ENCODE measurements at places on chromosomes 5 and 9. TPM values are rescaled to one million over a fixed set of nuclear protein-coding genes. Genes with fewer than 3 reads are reported as not detected.

DNA sequence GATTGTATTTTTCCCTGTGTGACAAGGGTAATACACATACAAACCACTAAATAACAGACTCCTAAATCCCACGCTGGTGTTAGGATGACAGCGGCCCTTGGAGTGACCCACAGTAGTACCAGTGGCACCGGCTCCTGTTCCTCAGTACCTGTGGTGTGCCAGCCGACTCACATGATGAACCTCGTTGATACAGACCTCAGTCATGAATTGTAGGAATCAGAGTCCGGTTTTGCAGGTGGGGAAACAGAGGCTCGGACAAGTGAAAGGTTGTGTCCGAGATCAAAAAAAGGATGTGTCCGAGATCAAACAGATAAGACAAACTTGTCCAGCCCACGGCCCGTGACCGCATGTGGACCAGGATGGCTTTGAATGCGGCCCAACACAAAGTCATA is 78.0 kb downstream of the AMBP start:
- no peaks in the 10 kb centered on the region for H3K4me1 ChIP-seq
- DNase-seq = no peak
- H3K27me3 ChIP-seq = no peaks in the 10 kb centered on the region
- H3K27ac ChIP-seq = no peak overlapping the region

DNA sequence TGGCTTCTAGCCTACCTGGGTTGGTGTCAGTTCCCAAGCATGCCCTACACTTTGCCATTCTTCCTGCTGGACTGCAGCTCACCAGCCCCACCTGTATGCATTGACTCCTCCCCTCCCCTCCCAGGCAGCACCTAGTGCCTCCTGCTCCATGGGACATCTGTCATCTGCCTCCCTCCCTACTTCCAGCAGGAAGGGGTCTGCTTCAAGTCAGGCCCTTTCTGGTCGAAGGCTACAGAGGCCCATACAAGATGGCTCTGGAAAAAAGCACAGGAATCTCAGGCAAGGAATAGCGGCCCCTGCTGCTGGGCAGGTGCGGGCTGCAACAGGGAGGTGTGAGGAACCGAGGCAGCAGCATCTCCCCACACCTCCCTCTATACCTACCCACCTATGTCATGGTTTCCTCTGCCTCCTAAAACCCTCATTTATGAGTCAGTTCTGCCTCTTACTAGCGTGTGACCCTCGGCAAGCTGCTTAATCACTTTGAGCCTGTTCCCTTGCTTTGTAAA is 19.7 kb downstream of the WWC1 start:
- no peak for DNase-seq
- H3K4me3 ChIP-seq = no peak overlapping the region
- no peaks in the 10 kb centered on the region for H3K27me3 ChIP-seq
- no peak overlapping the region for H3K27ac ChIP-seq

DNA sequence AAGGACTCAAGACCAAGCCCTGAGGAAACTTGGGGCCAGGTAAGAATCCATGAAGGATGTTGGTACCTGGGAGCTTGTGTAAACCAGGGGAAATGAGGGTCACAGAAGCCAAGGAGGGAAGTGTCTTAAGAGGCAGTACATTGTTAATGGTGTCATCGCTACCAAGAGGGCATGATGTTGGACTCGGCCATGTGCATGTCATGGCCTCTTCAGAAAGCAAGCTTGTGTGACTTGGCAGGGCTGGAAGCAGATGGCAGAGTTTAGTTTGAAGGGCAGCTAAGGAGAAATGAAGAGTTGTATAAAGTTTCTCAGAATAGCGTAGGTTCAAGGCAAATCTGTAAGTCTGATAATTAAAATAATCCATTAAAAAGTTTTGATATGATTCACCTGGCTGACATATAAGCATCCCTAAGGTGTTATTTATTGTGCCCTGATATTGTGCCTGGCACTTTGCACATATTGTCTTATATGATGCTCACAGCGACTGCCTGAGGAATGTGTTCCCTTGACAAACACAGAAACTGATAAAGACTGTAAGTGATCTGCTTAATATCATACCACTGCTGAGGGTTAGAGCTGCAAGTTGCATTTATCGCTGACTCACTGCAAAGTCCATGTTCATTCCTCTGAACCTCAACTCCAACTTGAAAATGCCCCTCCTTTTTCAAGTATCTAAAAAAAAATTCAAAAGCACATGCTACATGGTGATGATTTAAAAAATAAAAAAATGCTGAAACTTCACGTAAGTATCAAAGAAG is 81.3 kb upstream of the PTPN3 start:
- no peak overlapping the region for H3K4me3 ChIP-seq
- H3K27me3 ChIP-seq = no peaks in the 10 kb centered on the region
- H3K4me1 ChIP-seq = no peaks in the 10 kb centered on the region
- H3K36me3 ChIP-seq = no peaks in the 10 kb centered on the region
- H3K27ac ChIP-seq = no peak overlapping the region

DNA sequence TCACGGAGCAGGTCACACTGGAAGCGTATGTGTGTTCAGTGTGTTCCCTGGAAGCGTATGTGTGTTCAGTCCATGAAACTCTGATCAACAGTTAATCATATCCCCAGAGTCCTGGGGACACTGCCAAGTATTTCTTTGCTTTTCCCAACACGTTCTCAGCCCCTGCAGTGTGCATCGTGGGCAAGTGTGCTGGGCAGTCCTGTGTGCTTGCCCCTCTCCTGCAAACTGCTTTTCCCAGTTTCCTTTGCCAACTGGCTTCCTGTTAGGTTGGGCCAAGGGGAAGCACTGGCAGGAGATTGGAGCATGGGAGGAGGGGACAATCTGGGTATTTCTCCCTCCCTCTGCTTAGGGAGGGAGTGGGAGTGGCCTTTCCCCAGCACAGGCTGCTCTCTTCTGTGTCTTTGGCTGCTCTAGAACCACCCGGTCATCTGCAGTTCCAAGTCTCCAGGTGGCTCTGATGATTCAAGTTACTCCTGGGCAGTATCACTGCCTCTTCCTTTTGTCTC is 36.8 kb upstream of the NEK6 start:
- DNase-seq = peak; percentile 1
- H3K4me1 ChIP-seq = peaks cover 29% of the 10 kb centered on the region
- H3K4me3 ChIP-seq = no peak overlapping the region
- H3K27ac ChIP-seq = no peak overlapping the region

DNA sequence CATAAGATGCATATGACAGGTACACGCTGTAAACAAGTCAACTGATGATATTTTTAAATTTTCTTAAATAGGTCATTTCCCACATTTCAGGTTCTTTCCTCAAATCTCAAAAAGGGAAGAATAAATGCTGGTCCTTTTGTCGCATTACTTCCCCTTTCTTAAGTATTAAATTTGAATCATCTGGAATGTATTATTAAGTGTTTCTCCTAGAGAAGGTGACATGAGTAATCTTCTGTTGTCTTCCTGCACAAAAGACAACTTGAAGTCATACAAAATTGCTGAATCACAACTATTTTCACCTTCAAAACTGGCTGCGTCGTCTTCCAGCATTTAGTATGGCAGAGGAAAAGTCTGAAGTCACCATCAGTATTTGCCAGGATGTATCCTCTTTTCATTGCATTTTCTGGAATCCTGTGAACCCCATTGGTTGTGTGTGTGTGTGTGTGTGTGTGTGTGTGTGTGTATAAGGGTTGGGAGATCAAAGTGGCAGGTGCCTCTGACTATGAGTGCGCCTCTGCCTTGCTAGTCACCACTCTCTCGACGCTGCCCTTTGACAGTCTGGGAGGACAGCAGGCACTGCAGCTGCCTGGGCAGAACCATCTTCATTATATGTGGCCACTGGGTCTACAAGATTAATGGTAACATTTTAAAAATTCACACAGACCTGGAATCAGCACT is 86.9 kb downstream of the MVB12B start:
- H3K4me1 ChIP-seq = no peaks in the 10 kb centered on the region
- no peak overlapping the region for H3K27ac ChIP-seq
- no peaks in the 10 kb centered on the region for H3K36me3 ChIP-seq
- no peak for DNase-seq
- H3K27me3 ChIP-seq = no peaks in the 10 kb centered on the region
- H3K4me3 ChIP-seq = no peak overlapping the region

DNA sequence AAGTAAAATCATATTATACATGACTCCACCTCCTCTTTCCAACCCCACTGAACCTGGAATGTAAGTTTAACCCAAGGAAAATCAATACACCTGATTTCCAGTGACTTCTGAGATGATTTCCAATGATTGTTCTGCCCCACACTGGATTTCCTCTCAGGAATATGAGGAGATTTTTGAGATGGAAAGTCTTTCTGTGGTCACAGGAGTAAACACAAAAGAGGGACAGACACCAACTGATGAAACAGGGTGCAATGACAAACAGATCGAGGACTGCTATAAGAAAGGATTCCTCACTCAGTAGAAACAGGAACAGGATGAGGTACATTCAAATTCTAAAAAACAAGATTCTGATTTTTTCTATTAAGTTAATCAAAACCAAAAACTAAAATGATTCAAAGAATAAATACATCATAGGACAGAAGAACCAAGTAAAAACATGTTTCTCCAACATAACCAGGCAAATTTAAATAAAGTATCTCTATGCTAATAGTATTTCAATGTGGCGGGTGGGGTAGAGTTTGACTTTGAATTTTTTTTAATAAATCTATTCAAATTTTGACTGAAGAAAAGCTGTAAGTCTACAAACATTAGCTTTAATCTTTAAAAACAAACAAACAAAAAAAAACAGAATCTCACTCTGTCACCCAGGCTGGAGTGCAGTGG is 42.1 kb downstream of the DTWD2 start:
- no peak for DNase-seq
- H3K4me1 ChIP-seq = no peaks in the 10 kb centered on the region
- no peak overlapping the region for H3K4me3 ChIP-seq
- H3K27ac ChIP-seq = no peak overlapping the region
- H3K27me3 ChIP-seq = no peaks in the 10 kb centered on the region
- no peaks in the 10 kb centered on the region for H3K36me3 ChIP-seq

DNA sequence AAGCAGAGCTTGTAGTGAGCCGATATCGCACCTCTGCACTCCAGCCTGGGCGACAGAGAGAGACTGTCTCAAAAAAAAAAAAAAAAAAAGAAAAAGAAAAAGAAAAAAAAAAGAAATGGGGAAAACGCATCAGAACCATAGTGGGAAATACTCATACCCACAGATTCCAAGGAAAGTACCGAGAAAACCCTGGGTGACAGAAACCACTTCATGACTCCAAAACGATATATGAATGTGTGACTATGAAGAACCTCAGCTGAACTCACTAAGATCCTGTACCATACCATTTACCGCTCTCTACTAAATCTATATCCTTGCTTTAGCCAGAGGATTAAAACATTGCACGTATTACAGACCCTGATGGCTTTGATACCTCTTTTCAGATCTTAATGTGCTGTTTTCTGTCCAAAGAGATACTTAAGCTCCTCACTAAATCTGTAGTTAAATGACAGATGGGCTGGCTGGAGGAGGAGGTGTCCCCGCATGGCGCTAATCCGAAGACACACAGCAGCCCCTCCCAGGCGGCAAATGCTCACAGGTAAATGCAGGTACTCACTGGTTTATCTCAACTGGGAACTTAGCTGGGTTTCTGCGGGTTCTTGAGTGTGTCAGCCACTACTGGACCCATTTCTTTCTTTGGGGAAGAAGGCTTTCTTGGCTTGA is 2.8 kb downstream of the LPCAT1 start:
- no peak for DNase-seq
- H3K4me1 ChIP-seq = peaks cover 18% of the 10 kb centered on the region
- H3K4me3 ChIP-seq = no peak overlapping the region
- H3K36me3 ChIP-seq = peaks cover 18% of the 10 kb centered on the region

- peak; percentile 27 for DNase-seq
- H3K4me1 ChIP-seq = no peaks in the 10 kb centered on the region
- no peaks in the 10 kb centered on the region for H3K27me3 ChIP-seq
- H3K36me3 ChIP-seq = no peaks in the 10 kb centered on the region
Measured at GRCh38 chr5:138990986-138991590, 116.0 kb upstream of the LRRTM2 start.

DNA sequence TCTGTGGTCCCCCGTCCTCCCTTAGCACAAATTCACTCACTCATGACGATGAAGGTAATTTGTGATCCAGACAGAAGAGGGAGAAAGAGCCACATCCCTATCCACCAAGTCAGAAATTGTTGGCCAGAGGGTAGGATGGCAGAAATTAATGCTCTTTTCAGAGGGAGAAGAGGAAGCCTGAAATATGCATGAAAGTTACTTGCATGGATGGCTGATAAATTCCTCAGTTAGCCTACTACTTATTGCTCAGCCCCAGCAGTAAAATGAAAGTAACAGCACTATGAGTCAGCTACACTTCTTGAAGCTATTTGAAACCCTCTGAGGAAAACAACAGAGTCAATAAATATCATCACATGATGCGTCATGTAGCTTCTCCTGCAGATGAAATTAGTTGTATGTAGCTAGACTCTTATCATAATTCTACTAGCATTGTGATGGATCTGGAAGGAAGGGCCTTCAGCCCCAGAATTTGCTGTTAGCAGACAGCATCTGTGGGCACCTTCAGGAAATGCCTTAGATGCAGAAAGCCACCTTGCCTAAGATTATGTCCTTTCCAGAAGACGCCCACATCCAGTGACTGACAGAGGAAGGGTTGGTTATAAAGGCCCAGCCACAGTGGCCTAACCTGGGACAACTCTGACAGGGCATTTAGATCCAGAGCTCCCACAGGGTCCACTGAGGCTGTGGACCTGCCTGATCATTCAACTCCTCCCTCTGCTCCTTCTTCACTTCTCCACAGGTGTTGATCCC is 81.2 kb upstream of the CCDC112 start:
- no peaks in the 10 kb centered on the region for H3K36me3 ChIP-seq
- H3K4me3 ChIP-seq = peak overlapping the region; percentile 5
- no peaks in the 10 kb centered on the region for H3K27me3 ChIP-seq
- DNase-seq = peak; percentile 76
- peaks cover 25% of the 10 kb centered on the region for H3K4me1 ChIP-seq

- DNase-seq = no peak
- peak overlapping the region; percentile 80 for H3K4me3 ChIP-seq
- peaks cover 10% of the 10 kb centered on the region for H3K4me1 ChIP-seq
- peaks cover 14% of the 10 kb centered on the region for H3K27me3 ChIP-seq
Measured at GRCh38 chr9:124769549-124770358, 1.4 kb downstream of the NR6A1 start.

DNA sequence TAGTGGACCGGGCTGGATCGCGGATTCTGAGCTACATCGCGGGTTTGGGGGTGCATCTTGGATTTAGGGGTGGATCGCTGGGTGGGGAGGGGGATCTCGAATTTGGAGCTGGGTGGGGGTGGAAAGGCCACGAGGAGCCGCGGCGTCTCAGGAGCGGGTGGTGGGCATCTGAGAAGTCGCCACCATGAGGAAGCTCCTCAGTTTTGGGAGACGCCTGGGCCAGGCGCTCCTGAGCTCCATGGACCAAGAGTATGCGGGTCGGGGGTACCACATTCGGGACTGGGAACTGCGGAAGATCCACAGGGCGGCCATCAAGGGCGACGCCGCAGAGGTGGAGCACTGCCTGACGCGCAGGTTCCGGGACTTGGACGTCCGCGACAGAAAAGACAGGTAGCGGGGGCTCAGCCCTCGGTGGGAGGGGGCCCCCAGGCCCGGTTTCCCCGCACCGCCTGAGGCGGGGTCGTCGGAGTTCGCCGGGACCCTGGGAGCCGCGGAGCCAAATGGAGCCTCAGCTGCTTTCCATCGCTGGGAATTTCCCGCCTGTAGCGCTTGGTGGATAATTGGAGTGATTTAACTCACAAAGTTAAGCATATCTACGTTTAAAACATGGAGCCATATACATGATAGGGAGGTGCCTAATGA is 376 bp downstream of the ANKRD18B start:
- no peak overlapping the region for H3K4me3 ChIP-seq
- peaks cover 9% of the 10 kb centered on the region for H3K27me3 ChIP-seq
- no peaks in the 10 kb centered on the region for H3K36me3 ChIP-seq
- DNase-seq = no peak
- peaks cover 4% of the 10 kb centered on the region for H3K4me1 ChIP-seq

The CENPK gene
- 54.9 TPM for total RNA-seq

The TEX48 gene
- not detected for total RNA-seq

The LHX3 gene
- total RNA-seq = not detected

The ANKRD18B gene
- not detected for total RNA-seq

The CBY3 gene
- total RNA-seq = not detected

The PLAC8L1 gene
- not detected for total RNA-seq

Measured in SJSA1 (cell line).